Activated T-cell treated with anti-CD3 and anti-CD28 coated beads for 1 hour (primary cell): ENCODE measurements at places on chromosomes 2 and 18.

DNA sequence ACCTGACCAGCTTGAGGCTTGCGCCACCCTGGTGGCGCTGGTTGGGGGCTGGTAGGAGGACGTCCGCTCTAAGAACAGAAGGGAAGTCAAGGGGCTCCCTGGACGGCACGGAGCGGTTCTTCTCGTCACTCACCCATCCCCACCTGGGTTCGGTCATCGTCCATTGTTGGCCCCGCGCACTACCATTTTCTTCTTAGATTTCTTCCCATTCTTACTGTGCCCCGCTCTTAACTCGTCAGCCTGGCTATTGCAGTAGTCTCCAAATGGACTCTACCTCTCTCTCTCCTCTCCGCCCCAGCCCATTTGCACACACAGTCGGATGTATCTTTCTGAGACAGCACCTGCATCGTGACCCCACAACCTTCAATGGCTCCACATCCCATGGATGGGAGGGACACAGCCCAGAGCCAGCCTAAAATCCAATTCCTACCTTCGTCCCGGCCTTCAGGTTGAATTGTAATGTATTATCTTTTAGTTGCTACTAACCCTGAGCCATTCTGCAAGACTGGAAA, 814 bp upstream of the RAB1A start:
- DNase-seq, result no peak

- DNase-seq, result no peak
Observed at GRCh38 chr2:30150786-30151185, 4.0 kb downstream of the YPEL5 start.

- no peak for DNase-seq
Observed at GRCh38 chr18:58525517-58525916, 103.4 kb downstream of the ALPK2 start.

DNA sequence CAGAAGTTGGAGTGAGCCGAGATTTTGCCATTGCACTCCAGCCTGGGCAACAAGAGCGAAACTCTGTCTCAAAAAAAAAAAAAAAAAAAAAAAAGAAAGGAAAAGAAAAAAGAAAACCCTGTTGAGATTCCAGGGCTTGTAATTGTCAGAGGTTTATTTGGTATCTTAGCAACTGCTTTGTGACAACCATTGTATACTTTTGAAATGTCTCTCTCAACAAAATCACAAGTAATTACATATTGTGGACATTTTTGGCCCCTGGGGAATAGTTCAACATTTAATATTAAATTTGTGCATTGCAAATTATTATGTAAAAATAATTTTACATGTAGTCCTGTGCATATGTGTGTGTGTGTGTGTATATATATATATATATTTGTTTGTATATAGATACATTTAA, 270.8 kb downstream of the GALNT13 start:
- DNase-seq, result no peak

GRCh38 chr2:234130777-234131181, 80.3 kb downstream of the SPP2 start:
- DNase-seq, result no peak

DNA sequence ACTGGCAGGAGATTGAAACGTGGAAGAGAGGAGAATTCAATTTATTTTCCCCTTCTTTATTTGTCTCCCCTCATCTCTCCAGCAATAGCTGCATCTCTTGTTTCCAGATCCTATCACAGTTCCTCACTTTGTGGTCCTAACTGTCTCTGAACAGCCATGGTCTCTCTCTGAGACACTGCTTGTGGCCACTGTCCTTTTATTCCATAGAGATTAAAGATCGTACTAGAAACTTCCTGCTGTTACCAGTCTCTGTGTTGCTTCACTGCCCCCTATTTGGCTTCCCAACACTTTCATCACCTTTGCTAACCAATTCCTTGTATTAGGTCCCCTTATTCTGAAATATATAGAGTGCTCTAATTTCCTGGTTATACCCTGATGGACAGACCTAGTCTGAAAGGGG, 48.9 kb upstream of the CAVIN2 start:
- no peak for DNase-seq

GRCh38 chr2:96928277-96928781, 58.1 kb downstream of the FAM178B start:
- no peak for DNase-seq

DNA sequence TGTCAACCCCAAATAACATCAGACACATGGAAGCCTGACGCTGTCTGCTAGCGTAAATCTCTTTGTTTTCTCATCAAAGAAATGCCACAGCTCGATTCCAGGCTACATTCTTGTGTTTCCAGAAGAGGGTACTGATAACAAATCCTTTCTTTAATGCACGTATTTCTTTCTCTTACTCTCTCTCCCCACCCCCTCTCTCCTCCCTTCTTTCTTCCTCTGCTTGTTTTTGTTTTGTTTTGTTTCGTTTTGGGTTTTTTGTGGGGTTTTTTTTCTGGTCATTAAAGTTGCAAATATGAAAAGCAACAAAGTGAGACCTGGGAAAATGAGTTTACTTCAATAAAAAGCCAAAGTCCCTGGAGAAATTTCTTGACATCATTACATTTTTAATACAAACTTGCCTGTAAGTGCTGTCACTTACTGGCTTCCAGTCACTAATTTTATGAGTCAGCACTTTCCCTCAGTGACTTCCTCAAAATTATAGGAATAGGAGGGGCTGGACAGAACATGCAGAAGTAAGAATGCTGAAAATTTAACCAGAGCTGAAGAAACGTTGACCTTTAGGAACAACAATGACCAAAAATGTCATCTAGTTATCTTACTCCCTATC, 106.7 kb upstream of the NABP1 start:
- no peak for DNase-seq

DNA sequence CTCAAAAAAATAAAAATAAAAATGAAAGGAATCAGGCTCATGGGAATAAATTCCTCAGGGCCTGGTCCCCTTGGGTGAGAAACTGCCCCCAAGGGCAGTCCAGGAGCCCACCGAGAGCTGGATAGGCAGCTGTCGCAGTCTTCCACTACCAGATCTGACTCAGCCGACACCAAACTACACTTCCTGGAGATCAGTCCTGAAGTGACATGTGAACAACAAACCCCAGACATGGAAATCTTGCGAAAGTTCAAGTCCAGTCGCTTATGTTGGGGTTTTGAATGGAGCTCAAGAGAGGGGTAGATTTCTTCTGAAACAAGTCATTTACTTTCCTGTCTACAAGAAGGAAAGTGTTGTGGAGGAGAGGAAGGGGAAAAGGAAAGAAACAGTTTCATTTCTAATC, 12.9 kb downstream of the ADCY3 start:
- no peak for DNase-seq

- DNase-seq, result no peak
Observed at GRCh38 chr2:158489366-158490112, 32.8 kb downstream of the PKP4 start.

GRCh38 chr2:40415391-40415790, 36.5 kb downstream of the SLC8A1 start:
- DNase-seq, result no peak

- no peak for DNase-seq
Observed at GRCh38 chr2:110720547-110720946, 11.8 kb upstream of the ACOXL start.

GRCh38 chr2:172808156-172808555, 72.5 kb downstream of the RAPGEF4 start:
- DNase-seq, result no peak

GRCh38 chr2:53448591-53448990, 319.0 kb upstream of the CHAC2 start:
- DNase-seq, result no peak

DNA sequence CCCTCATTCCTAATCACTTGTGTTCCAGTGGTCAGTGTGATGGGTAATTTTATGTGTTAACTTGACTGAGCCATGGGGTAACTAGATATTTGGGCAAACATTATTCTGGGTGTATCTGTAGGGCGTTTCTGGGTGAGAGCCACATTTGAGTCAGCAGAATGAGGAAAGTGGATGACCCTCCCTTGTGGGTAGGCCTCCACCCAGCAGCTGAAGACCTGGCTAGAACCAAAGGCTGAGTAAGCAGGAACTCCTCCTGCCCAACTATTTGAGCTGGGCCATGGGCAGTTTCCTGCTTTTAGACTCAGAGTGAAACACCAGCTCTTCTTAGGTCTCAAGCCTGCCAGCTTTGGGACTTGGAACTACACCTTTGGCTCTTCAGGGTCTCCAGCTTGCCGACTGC, 141.8 kb downstream of the ACKR3 start:
- no peak for DNase-seq

GRCh38 chr18:45201489-45201888, 413.8 kb upstream of the SLC14A2 start:
- DNase-seq, result no peak

GRCh38 chr2:11161747-11162146, 6.5 kb downstream of the SLC66A3 start:
- no peak for DNase-seq
